ENCODE measurements at places on chromosomes 4 and X. TPM values are rescaled to one million over a fixed set of nuclear protein-coding genes. Genes with fewer than 3 reads are reported as not detected.

GRCh38 chrX:37425370-37425769 lies 76.2 kb downstream of the PRRG1 start:
- DNase-seq = no peak

GRCh38 chr4:133483600-133484246 lies 334.6 kb downstream of the PCDH10 start:
- DNase-seq = peak; percentile 15

DNA sequence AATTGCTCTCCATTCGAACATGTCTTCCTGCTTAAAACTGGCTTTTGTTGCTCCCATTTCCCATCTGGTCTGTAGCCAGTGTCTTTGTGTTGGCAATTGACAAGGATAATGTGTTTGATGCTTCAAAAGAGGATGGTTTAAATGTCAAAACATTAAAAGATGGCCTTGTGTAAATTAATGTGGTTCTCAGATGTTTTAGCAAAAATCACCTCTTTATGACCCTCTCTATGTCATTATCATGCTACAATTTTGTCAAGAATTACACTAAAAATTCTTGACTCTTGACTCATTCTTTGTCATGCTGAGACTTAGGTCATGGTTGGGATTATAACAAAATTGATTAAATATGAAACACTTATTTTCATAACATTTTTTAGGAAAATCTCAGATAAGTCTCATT lies 47.4 kb downstream of the TMEM131L start:
- no peak for DNase-seq

DNA sequence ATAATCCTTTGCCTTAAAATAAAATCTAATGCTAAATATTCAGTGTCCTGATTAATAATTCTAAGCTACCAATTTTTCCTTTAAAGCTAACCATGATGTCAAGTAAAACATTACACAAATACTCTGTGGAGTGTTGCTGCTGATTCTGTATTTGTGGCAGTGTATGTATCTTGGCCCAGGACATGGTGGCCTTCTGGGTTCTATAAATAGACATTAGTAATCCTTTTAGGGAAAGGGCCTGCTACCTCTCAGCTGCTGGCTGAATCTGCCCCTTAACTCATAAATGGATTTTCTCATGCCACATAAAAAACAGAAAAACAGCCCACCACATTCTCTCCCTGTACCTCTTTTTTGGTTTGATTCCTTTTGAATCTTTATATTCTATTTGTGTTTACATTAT lies 1.2 kb upstream of the XK start:
- no peak for DNase-seq

DNA sequence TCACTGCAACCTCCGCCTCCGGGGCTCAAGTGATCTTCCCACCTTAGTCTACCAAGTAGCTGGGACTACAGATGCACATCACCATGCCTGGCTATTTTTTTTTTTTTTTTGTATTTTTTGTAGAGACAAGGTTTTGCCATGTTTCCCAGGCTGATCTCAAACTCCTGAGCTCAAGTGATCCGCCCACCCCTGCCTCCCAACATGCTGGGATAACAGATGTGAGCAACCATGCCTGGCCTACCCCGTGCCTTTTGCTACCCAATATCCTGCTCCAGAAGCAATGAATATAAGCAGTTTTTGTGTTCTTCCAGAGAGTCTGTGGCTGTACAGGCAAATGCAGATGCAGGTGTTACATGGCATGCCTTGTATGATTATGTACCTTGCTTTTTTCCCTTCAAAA lies 50.5 kb downstream of the TBC1D14 start:
- no peak for DNase-seq

GRCh38 chrX:56728752-56729151 lies 291 bp upstream of the NBDY start:
- DNase-seq = peak; percentile 28

DNA sequence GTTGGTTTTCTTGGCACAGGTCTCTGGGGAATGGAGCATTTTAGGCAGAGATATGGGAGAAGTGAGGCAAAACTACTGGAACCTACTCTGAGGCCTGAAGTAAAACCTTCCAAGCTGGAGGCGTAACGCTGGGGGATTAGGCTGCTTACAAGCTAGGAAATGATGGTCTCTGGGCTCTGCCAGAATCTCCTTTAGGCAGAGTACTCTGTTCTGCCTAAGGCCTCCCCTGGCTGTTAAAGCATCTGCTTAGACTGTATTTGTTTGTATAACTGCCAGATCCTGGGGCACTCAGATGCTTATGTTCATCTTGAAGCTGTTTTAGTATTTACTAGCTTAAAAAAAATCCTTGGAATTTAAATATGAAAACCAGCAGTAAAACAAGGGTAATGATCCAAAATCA lies 822.2 kb downstream of the RPA4 start:
- DNase-seq = no peak

GRCh38 chr4:42122237-42122636 lies 30.2 kb downstream of the BEND4 start:
- no peak for DNase-seq

DNA sequence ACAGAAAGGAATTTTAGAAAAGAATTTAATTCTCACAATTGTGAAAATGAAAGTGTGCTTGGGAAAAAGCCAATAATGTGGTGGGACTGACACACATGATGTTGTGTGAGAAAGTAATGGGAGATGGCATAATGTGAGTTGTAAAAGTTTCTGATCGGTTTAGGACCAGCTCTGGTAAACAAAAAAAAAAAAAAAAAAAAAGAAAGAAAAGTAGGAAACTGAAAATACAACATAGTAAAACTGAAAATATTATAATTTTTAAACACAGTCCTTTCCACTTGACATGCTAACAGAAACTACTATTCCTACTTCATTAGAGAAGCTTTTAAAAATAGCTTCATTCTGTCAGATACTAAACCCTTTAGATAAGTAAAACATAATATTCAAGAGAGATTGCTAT lies 28.2 kb downstream of the RAP1GDS1 start:
- DNase-seq = no peak

DNA sequence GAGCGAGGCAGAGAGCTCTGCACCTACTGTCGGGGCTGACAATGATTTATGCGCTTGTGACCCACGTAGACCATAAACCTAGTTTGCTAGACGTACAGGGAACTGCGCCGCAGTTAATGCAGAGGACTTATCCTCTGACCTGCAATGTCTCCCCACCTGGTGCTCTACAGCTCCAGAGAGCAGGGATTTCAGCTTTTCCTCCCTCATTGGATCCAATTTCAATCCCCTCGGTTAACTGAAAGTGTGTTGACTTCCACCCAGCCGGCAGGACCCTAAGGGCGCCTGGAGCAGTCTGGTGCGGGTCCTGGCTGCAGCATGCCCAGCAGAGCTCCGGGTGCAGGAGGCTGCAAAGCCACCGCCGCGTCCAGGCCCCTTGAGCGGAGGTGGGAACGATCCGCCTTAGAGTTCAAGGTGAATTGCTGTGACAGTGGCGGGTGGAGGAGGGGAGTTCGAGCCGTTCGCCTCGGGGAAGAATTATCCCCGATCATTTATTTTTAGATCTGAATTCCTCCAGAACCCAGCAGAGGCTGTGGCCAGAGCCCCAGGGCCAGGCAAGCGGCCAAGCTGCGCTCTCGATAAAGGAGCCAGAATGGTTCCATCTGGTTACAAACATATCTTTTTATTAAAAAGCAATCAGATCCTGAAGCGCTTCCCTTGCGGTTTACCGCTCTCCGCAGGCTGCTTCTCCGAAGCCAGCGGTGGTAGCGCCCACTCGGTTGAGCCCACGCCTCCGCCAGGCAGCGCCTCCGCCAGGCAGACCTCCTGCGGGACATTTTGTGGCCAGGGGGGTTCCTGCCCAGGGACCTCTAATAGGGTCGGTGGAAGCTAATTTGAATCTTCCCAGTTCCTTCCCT lies 66.0 kb downstream of the FBXO8 start:
- DNase-seq = no peak

GRCh38 chr4:66974665-66975064 lies 570.6 kb downstream of the CENPC start:
- no peak for DNase-seq

GRCh38 chr4:79757600-79757999 lies 315.4 kb downstream of the ANTXR2 start:
- DNase-seq = peak; percentile 8

Gene RPL9
- 1,408 TPM for polyA plus RNA-seq

Gene PDGFC
- 66.7 TPM for polyA plus RNA-seq

DNA sequence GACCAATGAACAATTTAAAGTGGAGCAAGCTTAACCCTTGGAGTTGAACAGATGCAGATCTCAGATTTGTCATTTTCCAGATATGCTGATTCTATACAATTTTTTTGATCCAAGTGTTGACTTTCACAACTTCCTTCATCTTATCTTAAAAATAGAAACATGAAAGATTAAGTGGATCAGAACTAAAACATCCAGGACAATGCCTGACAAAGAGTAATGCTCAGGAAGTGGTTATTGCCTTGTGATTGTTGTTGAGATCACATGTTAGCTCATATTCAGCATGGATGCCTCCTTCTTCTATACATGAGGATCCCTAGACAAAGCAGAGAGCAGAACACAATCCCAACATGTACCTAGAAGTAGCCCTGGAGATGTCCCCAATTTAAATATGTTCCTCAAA lies 160.9 kb downstream of the PPARGC1A start:
- DNase-seq = no peak

DNA sequence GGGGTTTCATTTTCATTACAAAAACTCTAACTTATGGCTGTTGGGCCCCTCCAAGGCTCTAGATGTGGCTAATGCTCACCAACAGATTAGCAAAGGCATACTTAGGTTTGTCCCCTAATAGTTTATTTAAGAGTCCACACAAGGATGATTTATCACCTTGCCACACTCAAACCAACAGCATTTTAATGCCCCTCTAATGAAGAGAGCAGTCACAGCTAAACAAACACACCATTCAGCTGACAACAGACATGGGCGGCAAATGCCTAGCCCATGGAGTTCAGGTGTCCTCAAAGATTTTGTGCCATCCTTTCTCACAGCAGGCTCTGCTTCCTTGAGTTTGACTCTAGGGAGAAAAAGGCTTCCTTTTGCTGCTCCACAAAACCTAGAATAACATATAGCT lies 61.8 kb upstream of the CITED1 start:
- peak; percentile 52 for DNase-seq

DNA sequence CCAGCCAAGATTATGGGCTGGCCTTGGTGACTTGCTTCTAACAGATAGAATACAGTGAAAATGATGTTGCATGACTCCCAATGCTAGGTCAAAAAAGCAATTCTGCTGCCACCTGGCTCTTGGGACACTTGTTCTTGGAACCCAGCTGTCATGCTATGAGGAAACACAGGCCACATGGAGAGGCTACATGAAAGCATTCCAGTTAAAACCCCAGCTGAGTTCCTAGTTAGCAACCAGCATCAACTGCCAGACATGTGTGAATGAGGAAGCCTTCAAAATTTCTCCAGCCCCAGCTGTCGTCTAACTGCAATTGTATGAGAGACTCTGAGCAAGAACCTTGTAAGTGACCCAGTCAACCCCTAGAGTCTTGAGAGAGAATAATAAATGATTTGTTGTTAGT lies 105.2 kb upstream of the FGF16 start:
- DNase-seq = peak; percentile 3

Gene ETDA
- polyA plus RNA-seq = 0.50 TPM

Gene MAP7D3
- polyA plus RNA-seq = 16.7 TPM

DNA sequence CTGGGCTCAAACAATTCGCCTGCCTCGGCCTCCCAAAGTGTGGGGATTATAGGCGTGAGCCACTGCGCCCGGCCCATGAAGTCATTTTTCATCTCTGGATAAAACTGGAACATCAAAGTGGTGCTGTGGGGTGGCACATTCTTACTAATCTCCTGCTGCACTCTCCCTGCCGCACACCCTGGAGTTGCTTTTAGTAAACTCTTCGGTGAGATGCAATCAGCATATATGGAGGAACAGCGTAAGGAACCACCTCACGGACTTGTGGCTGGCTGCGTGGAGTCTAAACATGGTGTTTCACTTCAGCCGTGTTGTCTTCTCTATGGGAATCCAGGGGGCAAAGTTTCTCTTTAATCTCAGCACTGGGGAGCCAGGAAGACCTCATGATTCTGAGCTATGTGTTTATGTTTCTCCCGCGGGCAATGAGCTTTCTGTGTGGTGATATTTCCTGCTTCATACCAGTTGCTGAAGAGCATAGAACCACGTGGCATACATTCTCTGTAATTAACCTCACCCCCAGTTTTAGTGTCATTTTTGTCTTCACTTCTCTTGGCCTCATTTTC lies 2.1 kb upstream of the RHOH start:
- DNase-seq = no peak

Gene ELF2
- polyA plus RNA-seq = 60.2 TPM

DNA sequence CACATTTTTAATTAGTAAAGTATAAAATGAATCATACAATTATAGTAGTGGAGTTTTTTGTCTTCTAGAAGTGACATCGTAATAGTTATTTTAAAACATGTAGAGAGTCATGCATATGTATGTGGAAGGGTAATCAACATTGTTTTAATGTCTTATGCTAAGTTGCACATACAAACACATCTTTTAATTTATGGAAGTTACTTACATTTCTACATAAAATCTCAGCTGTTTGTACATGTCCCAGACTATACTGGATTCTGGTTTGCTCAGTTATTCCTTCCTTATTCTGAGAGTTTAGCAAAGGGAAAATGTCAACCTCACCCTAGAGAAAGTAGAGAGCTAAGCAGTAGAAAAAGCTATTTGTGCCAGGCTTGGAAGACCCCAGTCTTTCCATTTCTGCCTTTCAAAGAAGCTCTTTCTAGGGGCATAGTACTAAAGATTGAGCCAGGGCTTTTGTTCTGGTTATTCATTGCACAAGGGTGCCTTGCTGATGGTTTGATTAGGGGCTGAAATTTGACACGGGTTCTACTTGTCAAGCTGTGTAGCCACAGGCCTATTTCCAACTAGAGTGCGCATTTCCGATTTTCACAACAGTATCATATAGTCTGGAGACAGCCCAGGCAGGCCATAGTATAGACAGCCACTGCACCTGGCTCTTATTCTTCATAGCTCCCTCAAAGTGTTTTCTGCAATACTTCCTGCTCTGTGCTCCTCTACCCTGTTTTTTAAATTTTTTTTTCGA lies 106.3 kb downstream of the RPA4 start:
- DNase-seq = no peak

Gene AREG
- polyA plus RNA-seq = 0.07 TPM

DNA sequence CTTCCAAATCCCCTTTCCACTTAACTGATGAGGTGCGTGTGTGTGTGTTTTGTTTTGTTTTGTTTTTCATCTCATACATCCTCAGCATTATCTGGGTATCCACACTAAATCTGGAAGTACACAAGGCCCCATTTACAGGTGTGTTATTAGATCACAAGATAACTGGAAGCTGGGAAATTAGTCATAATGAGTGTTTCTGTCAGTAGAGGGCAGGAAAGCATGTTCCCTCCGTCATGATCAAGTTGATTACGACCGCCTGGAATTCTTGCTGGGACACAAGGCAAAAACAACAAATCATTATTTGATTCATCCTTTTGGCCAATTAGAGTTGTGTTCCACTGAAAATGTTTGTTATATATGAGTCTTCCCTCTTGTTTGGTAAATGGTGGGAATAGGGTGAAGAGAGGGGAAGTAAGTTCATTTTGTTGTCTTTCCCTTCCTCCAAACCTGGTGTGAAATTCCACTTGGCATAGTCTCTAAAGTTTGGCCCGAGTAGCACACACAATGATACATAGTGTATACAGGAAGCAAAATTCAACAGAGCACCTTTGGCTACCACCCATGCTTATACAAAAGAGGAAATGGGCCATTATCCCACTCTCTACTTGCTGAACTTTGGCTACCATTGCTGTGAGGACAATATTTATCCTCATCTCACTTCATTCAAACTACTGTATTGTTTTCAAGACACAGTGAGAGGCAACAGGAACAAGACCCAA lies 33.3 kb upstream of the TLL1 start:
- DNase-seq = no peak

- DNase-seq = no peak
Observed at GRCh38 chr4:159541143-159541542, 438.3 kb downstream of the RAPGEF2 start.

Measured in renal pelvis (tissue), 12 donors.